ENCODE measurements at places on chromosomes 1 and 21.

GRCh38 chr1:39266269-39266668, 61.8 kb downstream of the MACF1 start:
- no peak for DNase-seq

DNA sequence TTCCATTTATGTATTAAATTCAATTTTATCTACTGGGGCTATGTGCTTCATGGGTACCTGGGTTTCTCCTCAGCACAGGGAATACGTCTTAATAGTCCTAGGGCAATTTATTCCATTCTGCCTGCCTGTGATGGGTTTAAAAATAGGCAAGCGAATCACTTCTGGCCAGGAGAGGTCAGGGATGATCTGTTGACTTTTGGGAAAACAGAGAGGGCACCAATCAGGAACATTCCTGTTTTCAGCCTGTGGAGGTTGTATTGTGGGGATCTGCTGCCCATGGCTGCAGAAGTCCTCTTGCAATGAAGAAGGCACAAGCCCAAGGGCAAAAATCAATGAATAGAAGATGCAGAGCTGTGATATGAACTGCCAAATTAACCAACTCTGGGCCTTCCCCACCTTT, 303.1 kb downstream of the CTH start:
- DNase-seq, result no peak

DNA sequence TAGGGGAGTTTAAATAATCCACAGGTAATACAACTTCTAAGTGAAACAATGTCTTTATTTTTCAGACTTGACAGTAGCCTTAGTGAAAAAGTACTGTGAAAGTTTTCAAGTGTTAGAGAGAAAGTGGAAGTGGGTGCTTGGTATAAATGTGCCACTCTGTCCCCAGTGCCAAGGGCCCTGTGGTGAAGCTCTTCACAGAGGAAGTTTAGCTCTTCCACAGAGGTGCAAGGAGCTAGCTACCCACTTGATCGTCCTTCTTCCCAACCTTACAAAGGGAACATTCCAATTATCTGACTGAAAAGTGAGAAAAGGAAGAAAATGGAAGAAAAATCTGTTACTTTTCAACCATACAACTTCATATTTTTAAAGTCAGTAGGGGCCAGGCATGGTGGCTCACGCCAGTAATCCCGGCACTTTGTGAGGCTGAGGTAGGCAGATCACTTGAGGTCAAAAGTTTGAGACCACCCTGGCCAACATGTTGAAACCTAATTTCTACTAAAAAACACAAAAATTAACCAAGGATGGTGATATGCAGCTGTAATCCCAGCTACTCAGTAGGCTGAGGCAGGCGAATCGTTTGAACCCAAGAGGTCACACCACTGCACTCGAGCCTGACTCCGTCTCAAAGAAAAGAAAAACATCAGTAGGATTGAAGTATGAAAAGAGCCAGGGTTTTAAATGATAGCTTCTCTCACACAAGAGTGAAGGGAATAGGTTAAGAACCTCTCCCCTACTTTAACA, 41.0 kb upstream of the PTPRC start:
- no peak for DNase-seq

- no peak for DNase-seq
Observed at GRCh38 chr1:111707906-111708305, 31.3 kb downstream of the INKA2 start.

- DNase-seq, result no peak
Observed at GRCh38 chr1:196143602-196144342, 464.5 kb downstream of the KCNT2 start.

DNA sequence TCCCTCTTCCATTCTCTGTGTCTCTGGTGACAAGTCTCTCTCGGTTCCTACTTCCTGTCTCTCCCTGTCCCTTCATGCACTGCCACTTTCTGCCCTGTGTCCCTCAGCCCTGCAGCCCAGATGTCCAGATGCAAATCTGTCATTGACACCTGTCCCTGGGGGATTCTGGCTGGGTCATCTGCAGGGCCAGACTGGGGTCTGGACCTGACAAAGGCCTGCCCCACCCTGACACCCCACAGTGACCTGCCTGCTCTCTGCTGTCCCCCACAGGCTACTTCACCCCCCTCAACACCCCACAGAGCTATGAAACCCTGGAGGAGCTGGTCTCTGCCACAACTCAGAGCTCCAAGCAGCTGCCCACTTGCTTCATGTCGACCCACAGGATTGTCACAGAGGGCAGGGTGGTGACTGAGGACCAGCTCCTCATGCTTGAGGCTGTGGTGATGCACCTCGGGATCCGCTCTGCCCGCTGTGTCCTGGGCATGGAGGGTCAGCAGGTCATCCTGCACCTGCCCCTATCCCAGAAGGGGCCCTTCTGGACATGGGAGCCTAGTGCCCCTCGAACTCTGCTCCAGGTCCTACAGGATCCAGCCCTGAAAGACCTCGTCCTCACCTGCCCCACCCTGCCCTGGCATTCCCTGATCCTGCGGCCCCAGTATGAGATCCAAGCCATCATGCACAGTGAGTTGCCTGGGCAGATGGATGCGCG, 7.2 kb downstream of the THEMIS2 start:
- DNase-seq, result no peak

DNA sequence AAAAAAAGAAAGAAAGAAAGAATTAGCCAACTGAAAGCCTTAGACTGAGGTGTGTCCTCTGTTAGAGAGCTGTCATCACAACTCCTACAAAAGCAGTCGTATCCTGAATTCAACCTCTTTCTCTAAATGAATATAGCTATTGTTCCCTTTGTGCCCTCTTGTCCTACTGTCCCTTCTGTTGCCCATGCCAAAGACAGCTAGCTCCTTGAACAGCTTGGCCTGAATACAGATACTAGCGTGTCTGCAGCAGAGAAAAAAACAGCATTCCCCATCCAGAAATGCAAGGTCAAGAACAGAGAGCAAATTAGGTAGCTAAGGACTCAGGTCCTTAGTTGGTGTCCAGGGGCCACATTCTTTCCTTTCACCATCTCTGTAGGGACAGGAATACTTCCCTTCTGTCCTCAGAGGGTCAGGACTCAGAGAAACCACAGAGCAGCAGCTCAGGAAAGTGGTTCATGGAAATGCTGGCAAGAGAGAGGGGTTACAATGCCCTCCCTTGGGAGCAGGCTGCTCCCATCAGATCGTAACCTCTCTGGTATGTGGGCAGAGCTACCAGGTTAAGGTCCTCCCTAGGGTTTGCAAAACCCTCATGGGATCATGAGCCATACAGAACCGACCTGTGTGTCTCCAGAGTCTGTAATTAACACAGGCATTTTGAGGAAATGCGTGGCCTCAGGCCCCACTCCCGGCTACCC, 1.8 kb upstream of the ZBTB48 start:
- no peak for DNase-seq

GRCh38 chr1:184535191-184535970, 148.6 kb downstream of the C1orf21 start:
- no peak for DNase-seq

- no peak for DNase-seq
Observed at GRCh38 chr1:179095377-179095776, 13.5 kb downstream of the TOR3A start.

- no peak for DNase-seq
Observed at GRCh38 chr1:75412616-75413015, 198.3 kb downstream of the SLC44A5 start.

- no peak for DNase-seq
Observed at GRCh38 chr1:169692756-169693460, 18.5 kb downstream of the SELL start.

DNA sequence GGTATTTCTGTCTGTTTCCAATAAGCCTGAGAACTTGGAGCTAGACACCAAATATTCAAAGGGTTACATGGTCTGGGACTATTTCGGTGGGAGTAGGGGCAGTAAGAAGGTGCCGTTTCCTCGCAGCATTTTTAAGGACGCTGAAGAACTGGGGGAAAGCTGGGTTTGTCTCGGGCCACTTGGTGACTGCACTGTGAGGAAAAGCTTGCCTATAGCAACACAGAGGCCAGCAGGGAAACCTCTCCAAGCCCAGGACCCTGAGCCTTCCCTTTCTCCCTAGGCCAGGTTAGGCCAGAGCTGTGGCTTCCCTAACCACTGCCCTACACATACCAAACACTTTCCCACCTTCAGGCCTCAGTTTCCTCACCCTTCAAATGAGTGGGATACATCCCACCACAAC, 3.3 kb downstream of the GLIS1 start:
- DNase-seq, result no peak

- no peak for DNase-seq
Observed at GRCh38 chr1:14426854-14427253, 171.6 kb upstream of the KAZN start.

DNA sequence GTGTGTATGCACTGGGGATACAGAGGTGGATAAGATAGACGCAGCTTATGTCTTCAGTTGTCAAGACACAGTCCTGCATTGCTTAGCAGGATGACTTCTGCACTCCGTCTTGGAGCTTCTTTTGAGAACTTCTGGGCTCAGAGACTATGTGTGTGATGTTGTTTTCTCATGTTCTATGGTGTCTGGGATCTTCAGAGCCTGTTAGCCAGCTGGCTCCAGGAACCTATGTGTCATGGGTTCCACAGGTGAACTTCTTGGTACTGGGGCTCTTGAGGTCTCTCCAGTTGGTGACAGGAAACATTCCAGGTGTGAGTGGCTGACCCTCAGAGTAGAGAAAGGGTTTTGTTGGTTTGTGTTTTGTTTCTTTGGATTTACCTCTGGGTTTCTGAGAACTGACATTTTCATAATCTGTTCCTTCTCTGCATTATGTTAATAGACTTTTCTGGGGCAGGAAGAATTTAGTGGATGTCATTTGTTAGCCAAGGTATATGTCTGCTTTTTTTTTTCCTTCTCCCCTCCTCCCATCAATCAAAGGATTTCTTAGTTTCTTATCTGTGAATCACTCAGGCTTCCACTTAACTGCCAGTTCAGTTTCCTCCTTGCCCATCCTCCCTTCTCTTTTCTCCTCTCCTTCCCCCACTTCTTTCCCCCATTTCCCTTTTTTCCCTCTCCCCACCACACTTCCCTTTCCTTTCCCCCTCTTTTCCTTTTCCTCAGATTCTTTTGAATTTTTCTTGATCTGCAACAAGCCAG, 18.1 kb downstream of the FGGY start:
- DNase-seq, result no peak

GRCh38 chr21:45532826-45533360, 9.3 kb downstream of the SLC19A1 start:
- DNase-seq, result no peak

DNA sequence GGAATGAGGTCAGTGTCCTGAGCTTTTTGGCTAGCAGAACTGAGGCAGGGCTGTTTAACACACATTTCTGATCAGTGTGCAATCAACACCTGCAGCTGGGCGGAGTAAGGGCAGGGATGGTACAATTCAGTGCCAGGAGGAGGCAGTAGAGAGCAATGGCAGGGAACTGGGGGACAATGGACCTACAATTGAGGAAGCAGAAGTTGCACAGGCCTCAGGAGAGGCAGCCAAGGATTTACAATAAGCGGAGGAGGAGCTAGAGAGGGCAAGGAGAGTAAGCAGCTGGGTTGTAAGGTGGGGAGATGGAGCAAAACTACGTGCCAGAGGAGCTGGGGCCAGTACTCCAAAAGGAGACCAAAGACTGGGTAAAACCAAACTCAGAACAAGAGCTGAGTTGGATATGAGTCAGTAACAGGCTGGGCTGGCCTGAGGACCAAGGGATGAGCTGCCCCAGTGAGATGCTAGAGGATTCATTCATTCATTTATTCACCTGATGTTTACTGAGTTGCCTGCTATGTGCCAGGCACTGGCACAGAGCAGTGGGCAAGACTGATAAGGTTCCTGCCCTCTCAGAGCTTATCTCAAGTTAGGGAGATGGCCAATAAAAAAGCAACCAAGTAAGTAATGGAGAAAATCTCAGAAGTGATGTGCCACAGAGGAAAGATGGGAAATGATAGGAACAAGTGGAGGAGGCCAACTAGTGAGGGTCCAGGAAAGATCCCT, 10.4 kb upstream of the GALE start:
- no peak for DNase-seq

DNA sequence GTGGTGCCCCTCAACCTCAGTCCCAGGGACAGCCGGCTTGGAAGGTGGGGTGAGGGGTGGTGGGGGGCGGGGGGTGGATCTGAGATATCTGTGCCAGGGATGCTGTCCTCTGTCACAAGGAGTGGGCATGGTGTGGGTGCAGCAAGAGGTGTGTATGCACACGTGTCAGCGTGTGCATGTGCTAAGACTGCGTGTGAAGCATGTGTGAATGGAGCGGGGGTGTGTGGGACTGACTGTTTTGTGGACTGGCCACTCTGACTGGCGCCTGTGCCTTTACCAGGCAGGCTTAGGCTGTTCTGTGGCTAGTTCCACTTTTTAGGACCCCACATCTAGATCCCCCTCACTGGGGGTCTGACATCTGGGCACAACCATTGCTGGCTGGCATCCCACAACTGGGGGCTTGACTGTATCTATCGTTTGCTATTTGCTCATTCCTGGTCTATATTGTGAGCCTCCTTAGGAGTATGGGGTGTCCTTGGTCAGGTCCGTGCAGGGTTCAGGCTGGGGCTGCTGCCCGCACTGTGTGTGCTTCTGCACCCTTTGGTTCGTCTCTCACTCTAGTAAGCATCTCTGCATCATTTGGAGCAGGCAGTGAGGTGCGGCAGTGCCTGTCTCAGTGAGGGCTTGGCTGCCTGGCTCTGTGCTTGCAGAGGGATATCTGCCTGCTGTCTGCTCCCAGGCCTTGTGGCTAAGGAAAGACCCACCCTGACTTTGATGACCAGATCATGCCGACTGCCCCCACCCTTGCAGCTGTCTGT, 1.9 kb downstream of the AMPD2 start:
- no peak for DNase-seq

GRCh38 chr1:21084111-21084810, 92.4 kb downstream of the EIF4G3 start:
- no peak for DNase-seq

DNA sequence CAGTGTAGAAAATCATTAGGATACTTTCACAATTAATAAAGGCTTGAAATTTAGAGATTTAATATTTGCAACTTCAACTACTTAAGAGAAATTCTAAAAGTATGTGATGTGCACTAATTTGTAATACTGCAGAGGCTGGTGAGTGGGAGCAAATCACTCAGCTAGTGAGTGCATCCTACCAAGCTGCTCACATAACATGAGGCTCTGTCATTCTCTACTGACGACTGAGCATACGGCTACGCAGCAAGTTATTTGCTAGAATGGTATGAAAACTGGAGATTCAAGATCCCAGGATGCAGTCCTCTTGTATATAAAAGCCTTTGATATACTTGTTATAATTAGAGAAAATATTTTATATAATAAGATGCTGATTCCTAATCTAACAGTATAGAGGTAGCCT, 90.1 kb downstream of the ATP1B1 start:
- DNase-seq, result no peak

DNA sequence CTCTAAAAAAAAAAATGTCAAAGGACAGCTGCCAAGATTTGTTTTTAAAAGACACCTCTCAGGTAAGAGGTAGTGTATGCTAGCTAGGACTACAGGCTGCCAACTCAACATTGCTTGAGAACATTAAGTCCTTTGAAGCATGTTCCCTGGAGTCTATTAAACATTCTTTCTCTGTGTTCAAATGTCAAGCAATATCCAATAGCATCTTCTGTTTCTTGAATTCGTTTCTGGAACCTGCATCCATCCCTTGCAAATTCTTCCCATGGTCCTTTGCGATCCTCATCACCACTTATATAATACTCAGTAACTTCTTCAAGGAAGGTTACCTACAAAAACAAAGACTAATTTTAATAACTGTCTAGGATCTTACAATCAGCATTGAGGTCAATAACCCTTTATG, 5.6 kb downstream of the PPP1R15B start:
- no peak for DNase-seq

GRCh38 chr1:194755241-194755994, 1569.0 kb upstream of the B3GALT2 start:
- DNase-seq, result no peak

All from activated CD8-positive, alpha-beta memory T cell treated with anti-CD3 and anti-CD28 coated beads for 4 hours (primary cell).